ENCODE measurements at places on chromosomes 5 and 9.

GRCh38 chr5:34571677-34572041 is 84.5 kb upstream of the RAI14 start:
- no peak for DNase-seq

DNA sequence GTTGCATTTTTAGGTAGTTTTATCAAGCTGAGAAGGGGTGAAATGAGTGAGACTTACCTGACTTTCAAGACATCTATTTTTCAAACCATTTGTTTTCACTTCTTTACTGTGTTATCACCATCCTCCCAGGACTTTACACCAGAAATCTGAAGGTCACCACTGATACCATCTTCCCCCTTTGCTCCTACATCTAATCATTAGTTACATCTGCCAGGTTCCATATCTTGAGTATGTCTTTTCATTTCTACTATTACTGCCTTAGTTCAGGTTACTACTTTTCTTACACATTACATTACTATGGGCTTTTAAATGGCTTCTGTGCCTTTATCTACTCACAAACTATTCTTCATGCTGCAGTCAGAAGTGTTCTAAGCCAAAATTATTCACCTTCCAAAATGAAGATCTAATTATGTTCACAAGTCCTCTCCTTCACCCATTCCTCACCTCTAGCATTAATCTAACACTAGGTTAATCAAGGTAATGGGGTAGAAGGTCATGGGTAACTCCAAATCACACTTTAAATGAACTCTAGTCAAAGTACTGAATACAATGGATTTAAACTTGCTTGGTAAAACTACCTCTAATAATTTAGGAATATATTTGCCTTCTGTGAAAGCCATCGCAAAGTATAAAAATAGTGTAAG is 2.1 kb upstream of the HSDL2 start:
- DNase-seq = no peak

- peak; percentile 18 for DNase-seq
These were observed 5.9 kb downstream of the DPYSL3 start for GRCh38 chr5:147504011-147504410.

DNA sequence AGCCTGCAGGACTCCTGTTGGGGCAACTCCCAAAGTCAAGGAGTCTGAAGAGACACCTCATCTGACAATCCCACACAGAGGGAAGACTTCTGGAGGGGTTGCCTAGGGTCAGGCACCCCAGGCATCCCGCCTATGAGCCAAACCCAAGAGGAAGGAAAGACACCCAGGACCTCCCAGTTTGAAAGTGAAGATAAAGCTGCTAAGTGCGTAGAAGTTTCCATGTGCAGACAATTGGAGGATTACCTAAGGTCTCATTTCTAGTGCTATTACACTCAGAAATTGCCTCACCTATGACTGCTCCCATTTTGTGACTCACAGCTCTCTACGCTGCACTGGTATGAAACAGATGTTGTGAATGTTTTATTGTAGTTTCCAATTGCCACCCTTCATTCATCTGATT is 322.9 kb downstream of the SLIT3 start:
- DNase-seq = no peak

- DNase-seq = no peak
These were observed 23.4 kb downstream of the LIX1 start for GRCh38 chr5:97119007-97119390.

DNA sequence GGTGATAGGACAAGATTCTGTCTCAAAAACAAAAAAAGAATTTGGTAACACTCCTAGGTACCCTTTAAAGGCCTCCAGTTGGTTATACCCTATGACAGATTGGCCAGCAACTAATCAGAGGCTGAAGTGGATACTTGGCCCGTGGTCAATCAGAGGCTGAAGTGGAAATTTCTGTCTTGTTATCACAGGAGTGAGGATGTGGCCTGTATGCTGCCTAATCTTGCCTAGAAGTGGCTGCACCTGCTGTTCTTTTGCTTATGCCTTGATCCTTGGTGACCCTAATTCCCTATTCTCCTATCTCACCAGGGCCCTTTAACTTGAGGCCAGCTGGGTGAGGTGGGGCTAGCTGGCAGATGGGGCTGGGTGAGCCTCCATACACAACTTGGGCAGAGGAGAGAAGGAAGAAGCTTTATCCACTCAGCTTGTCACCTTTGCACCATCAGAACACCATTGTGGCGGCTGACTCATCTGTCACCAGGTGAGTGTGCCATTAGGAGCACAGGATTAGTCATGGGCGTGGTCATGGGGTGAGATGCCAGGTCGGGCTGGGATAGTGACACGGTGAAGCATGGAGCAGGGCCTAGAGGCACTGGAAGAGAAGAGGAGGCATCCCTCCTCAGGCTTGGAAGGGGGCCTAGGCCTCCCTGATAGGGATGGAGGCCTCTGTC is 41.5 kb downstream of the SAR1B start:
- DNase-seq = peak; percentile 75

GRCh38 chr5:56620903-56621677 is 194.3 kb upstream of the MAP3K1 start:
- no peak for DNase-seq

DNA sequence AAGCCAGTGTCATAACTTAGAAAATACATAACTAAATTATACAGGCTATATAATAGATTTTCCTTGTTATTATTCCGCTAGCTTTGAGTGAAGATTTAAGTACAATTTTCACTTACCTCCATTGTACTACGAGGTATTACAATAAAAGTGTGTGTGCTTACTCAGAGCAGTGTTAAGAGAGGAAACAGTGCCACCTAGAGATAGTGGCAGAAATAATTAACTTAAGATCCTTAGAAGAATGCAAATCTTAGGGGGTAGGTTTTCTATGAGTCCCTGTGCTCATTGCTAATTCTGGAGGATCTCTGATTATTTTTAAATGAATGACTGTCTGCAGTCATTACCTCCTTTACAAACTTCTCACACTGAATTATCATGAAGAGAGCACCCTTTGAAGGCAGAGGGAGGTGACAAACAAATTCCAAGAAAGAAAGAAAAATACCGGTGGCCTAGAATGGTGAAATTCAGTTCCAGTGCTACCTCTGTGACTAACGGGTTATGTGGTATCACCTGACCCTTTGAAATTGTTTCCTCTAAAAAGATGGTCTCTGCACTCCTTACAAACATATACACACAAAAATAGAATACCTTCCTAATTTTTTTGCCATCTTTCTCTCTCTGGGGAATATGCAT is 379.8 kb downstream of the TRIM36 start:
- no peak for DNase-seq

DNA sequence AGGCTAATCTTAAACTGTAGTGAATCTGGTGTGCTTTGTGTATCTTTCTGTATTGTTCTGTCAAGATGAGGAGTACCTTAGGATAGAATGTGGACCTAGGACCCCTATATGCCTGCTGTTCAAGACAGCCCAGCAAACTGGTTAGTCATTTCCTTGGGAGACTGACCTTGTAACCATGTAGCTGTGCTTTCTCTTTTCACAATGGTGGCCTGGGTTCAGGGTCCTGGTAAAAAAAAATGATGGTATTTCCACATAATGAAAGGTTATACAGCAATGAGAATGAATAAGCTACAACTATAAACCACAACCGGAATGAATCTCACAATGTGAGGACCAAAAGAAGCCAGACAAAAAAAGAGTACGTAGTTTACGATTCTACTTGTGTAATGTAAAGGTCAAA is 36.4 kb upstream of the F2RL1 start:
- no peak for DNase-seq

GRCh38 chr9:34688329-34689115 is 2.6 kb downstream of the CCL19 start:
- DNase-seq = no peak
